NCI-H774 (cell line): ENCODE measurements at places on chromosomes 13 and 19.

GRCh38 chr13:49681842-49682435 lies 9.3 kb downstream of the EBPL start:
- peak; percentile 9 for DNase-seq

DNA sequence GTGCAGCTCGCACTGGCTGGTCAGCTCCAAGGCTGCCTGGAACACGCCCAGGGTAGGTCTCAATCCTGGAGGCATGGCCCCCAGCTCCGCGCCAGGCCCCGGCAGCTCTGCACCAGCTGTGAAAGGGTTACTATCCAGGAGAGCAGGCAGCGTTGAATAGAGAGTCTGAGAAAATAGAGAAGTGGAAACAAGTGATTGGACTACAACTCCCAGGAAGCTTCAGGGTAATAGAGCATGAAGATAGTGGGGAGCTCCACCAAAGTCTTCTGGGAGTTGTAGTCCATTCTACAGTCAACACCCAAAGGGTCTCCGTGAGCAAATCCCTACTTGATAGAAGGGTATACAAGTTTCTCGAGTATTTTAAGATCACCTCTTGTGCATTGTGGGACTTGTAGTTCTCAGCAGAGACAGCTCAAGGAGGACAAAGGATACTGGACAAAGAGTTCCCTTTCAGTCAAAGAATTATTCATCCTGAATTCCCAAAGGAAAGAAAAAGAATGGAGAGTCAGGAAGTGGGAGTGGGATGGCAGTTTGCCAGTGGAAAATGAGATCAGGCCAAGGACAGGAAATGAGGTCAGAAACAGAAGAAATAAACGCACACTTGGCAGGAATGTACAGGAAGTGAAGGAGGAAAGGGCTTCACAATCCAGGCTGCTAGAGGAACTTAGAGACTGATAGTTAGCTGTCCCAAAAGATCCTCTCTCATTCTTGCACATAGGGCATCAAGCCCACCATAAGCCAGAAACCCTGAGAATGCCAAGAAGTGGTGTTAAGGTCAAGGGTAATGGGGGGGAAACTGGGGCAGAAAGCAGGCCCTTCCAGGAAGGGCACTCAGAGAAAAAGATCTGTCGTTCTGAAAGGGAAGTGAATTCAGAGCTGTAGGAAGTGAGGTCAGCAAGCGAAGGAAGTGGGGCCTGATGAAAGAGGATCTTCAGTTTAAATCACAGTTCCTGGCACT lies 5.5 kb upstream of the MAMSTR start:
- DNase-seq, result peak; percentile 45

- no peak for DNase-seq
Measured at GRCh38 chr19:38209152-38209551, 14.9 kb downstream of the DPF1 start.

GRCh38 chr19:33487901-33488800 lies 33.4 kb downstream of the PEPD start:
- DNase-seq, result no peak

- DNase-seq, result no peak
Measured at GRCh38 chr13:34708566-34709313, 233.3 kb upstream of the NBEA start.

- DNase-seq, result no peak
Measured at GRCh38 chr19:7391218-7391670, 42.5 kb downstream of the ARHGEF18 start.

DNA sequence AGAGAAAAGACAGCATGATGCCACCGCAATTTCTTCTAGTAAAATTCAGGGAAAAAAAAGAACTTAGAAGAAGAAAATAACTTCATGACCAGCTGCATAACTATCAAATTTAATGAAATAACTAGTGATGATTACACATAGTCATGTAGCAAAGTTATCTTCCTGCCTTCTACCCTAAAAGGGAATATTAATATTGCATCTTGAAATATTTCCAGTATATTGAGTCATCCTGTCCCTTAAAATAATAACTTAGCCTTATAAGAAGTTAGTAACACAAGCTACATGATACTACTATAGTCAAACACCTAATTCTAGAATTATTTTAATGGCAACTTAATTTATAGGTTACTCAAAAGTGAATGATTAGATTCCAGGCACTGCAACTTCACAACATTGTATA lies 289.2 kb downstream of the KLF12 start:
- DNase-seq, result no peak

GRCh38 chr19:38900743-38901190 lies 998 bp downstream of the NFKBIB start:
- no peak for DNase-seq

- DNase-seq, result no peak
Measured at GRCh38 chr13:114151031-114151430, 18.6 kb upstream of the RASA3 start.

DNA sequence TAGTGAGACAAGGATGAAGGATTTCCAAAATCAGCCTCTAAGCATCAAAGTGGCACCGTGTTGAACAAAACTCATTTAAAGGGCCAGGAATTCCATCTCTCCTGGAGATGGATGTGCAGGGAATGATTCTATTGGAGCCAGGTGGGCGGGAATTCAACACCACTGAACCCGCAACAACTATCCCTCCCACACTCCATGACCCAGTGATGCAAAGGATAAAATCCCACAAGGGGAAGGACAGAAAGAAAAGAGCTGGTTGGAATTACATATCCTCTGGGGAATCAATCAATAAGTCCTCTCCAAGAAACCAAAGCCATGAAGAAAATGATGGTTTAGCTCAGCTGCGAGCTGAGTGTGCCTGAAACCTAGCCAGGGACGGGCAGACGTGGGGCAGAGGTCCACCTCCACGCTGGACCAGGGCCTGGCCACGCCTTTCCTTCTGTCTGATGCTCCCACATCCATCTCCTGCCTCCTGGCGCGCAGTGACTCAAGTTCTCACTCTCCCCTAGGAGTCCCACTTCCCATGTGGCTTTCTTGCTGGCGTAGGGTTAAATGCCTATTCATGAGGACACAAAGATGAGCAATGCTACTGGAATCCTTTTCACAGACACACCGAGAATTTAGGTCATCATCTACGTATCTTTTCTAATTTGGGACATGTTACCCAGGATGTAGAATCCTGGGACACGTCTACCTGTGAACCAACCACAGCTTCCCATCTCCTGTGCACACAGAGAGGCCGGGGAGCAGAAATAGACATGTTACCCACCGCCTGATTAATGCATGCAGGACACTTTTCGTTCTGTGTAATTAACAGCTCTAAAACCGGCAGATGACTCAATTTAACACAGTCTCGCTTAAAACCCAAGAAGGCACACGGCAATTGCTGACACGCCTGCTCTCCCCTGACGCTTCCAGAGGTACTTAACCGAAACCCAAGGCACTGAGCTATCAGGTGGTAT lies 48.6 kb downstream of the PEPD start:
- no peak for DNase-seq
